Stimulated activated naive CD8-positive, alpha-beta T cell treated with anti-CD3 and anti-CD28 coated beads, Interleukin-15, Interleukin-2, amounts not matched to agents 100 U/mL and 50 U/mL, for 24 hours (primary cell): ENCODE measurements at places on chromosomes 12 and 14.
A peak's percentile ranks its signal among the peaks of the same experiment; 100 is the strongest.

DNA sequence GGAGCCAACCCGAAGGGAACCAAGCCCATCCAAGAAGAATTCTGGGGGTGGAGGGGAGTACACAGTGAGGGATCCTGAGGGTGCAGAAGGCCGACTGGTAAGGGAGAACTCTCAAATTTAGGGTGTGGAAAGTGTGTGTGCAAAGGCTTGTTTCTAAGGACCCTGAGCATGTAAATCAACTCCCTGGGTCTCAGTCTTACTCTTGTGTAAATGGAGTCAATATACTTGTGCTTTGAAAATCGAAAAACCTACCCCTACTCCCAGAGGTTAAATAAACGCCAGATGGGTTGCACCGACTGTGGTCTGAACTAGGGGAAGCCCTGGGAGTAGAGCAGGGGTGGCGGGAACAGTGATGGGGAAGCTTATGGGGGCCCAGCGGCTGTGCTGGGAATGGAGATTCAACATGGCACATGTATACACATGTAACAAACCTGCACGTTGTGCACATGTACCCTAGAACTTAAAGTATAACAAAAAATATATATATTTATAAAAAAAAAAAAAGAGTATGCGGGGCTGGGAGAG, 6.0 kb downstream of the B4GALNT1 start:
- DNase-seq: no peak

GRCh38 chr14:70032447-70032846, 153.2 kb downstream of the SMOC1 start:
- no peak for DNase-seq

DNA sequence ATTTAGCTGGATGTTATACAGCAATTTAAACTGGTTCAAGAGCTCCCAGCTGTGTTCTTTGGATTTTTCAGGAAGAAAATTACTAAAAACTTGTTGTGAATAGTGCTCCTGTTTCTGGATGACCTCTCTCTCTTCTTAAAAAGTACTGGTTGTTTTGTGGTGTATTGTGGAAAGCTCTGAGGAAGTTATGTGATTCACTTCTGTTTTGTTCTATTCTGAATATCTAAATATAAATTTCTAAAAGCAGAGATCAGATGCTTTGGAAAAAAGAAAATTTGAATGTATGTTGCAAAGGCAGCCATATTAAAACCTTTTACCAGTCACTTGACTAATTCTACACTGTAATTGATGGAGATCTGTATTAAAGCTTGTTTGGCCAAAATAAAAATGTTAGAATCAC, 3.4 kb upstream of the C3AR1 start:
- no peak for DNase-seq

DNA sequence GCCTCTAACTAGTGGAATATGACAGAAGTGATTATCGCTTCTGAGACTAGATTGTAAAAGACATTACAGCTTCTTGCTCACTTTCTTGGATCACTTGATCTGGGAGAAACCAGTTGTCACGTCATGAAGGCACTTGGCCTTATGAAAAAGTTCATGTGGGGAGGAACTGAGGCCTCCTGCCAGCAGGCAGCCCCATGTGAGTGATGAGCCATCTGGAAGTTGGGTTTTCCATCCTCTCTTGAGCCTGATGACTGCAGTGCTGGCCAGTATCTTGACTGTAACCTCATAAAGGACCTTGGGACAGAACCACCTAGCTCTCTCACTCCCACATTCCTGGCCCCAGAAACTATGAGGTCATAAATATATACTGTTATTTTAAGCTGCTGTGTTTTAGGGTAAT, 28.0 kb downstream of the TTLL5 start:
- DNase-seq: no peak

DNA sequence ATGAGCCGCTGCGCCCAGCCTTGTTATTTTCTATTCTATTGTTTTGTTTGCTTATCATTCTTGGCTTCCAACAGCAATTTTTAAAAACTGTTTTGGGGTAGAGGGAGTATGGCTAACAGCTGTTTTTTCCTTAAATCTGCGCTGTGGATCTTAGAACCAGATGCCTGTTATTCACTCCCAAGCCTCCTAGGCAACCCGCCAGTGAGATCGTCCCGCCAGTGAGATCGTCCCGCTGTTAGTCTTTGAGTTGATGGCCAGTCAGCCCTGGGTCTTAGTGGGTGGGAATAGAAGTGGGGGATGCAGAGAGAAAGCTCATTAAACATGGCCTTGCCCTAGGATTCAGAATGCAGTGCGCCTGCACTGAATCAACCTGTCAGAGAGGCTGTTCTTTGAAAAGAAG, 67.3 kb upstream of the BICD1 start:
- no peak for DNase-seq

DNA sequence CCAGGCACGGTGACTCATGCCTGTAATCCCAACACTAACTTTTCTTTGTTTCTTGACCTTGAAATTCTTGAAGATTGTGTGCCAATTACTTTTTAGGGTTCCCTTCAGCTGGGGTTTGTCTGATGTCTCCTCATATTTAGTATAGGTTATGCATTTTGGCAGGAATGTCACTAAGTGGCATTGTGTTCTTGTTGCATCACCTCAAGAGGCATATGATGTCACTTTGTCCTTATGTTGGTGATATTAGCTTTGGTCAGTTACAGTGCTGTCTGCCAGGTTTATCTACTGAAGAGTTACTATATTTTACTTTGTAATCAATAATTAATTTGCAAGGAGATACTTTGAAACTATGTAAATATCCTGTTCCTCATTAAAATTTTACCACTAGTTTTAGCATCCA, 61.0 kb upstream of the BTG1 start:
- no peak for DNase-seq

DNA sequence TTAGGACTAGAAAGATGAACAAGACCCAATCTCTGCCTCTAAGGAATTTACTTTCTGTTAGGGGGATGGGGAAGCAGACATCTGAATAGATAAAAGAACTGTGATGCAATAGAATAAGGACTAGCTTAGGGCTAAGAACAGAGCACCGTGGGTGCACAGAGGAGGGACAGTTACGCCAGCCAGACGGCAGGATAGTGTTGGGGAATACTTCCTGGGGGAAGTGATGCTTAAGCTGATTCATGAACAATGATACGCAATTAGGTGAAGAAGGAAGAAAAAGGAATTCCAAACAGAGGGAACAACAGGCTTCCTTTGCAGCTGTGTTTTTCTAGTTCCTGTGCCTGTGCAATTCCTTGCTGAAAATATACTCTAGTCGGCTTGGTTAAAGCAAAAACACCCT, 501.1 kb downstream of the APAF1 start:
- DNase-seq: no peak

DNA sequence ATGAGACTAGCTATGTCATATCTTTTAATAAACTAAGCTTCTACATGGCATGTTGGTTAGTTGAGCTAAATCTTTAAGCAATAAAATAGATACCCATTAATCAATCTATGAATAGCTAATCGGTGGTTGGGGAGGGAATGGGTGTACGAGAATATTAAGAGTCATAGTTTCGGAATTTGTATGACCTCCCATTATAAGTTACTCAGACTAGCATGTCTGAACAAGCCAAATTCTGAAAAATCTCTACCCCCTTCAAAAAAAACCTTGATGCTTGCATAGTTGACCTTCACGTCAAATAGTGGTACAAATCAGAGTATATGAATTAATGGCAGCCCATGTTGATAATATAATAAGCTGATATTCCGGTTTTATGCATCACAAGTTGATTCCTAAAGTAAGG, 60.0 kb downstream of the PLEKHG7 start:
- DNase-seq: no peak

- DNase-seq: no peak
Observed at GRCh38 chr14:42673963-42674362, 1067.3 kb downstream of the LRFN5 start.

DNA sequence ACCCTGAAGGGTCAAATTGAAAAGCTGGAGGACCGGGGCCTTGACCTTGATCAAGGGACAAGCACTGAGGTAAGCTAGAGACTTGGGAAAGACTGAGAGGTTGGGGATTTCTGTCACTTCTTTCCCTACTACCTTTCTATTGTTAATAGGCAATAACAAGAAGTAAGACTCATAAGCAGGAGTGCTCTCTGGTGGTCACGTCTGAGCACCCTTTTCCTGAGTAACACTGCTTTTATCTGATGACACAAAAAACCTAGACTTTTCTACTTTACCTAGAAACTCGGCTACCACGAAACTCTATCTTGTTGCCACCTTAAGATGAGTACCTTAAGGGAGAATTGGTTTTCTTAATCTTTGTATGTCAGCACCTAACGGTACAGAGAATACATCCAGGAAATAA, 35.5 kb upstream of the PPFIBP1 start:
- no peak for DNase-seq

DNA sequence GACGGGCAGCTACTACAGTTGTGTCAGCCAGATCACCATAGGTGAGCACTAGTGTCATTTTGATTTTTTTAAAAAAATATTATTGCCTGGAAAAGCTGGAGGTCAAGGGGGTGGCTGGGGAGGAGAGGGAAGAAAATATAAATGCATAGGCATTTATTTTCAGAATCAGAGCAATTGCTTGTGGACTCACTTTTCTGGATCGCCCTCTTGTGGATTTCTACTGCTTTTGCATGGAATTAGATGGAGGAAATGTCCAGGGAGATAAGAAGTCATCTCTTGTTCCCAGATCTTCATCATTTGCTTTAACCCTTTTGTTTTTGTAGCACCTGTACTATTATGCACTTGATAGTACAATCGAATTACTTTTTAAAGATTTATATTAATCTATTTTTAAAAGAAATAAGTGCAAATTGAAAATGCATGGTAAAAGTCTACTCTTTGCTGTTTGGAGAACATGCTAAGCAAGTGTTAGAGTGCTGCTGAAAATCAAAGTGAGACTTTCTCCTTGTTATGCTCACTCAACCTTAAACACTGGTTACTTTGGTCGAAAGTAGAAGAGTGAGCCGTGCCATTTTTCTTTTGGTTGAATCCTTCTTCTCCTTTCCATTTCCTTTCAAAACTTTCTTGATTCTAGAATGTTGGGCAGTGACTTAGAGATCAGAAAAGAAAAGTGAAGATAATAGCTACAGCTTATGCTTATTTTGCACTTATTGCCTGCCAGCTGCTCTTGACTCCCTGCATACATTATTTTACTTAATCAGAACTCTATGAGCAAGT, 60.6 kb upstream of the ANO4 start:
- DNase-seq: no peak

- no peak for DNase-seq
Observed at GRCh38 chr12:131948166-131948712, 1.5 kb upstream of the EP400 start.

DNA sequence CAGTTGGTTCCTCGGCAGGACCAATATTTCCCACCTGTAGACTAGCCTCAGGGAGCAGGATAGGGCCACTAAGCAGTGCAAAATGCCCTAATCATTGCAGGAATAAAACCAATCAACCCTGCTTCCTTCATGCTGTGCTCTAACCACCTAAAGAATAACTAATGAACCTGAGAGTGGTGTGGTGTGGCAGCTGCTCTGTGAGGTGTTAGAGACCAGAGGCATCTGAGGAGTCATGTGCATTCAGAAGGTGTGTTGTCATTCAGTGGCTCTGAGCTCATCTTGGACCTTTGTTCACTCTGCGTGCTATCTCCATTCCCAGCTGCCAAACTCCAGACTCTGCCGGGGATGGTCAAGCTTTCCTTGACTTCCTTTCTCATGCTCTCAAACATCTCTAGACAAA, 136.7 kb upstream of the EGLN3 start:
- no peak for DNase-seq

GRCh38 chr14:95489214-95490137, 27.0 kb downstream of the SYNE3 start:
- no peak for DNase-seq

GRCh38 chr12:106682594-106683234, 91.8 kb upstream of the RIC8B start:
- DNase-seq: no peak

DNA sequence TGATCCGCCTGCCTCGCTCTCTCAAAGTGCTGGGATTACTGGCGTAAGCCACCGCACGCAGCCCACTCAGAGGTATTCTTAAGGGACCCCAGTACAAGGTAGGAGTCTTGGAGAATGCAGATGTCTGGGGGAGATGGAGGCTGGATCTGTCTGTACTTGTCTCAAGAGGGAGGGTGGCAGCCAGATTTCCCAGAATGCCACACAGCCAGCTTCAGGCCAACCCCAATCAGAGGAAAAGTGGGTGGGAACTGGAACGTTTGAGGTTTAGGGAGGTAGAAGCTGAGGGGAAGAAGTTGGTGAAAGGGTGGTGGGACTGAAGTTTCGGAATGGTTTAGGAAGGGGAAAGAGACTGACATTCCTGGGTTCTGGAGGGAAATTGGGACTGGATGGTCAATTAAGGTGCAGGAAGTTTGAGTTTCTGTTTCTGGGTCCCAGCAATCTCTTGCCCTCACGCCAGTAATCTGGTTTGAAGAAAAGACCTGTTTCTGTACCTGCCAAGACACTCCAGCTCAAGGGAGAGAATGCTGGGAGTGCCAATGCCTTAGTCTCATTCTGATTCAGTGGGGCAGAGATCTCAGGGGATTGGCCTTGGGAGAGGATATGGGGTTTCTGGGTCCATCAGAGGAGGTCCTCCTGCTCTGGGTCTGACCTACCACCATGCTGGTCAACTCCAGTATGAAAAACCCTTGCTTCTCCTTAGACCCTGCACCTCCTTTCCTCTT, 8.1 kb upstream of the ZNF385A start:
- DNase-seq: no peak

DNA sequence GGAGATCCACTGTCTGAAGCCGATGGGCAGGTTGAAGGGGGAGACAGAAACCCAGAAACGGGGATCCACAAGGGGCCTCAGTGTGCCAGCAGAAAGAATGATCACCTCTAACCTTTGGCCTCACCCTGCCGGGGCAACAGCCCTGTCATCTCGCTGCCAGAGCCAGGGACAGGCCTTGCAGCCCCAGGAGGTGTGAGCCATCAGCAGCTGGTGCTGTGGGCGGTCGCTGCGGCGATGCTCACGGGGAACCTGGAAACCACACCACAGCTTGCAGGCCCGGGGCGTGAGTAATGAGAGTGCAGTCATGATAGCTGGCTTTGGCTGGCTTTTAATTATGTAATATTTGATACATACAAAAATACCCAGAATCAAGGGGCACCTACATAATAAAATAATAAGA, 4.7 kb upstream of the TTC7B start:
- DNase-seq: peak; percentile 79

- no peak for DNase-seq
Observed at GRCh38 chr12:45517381-45517780, 212.1 kb upstream of the ARID2 start.

- no peak for DNase-seq
Observed at GRCh38 chr12:16062611-16063010, 151.5 kb downstream of the DERA start.

DNA sequence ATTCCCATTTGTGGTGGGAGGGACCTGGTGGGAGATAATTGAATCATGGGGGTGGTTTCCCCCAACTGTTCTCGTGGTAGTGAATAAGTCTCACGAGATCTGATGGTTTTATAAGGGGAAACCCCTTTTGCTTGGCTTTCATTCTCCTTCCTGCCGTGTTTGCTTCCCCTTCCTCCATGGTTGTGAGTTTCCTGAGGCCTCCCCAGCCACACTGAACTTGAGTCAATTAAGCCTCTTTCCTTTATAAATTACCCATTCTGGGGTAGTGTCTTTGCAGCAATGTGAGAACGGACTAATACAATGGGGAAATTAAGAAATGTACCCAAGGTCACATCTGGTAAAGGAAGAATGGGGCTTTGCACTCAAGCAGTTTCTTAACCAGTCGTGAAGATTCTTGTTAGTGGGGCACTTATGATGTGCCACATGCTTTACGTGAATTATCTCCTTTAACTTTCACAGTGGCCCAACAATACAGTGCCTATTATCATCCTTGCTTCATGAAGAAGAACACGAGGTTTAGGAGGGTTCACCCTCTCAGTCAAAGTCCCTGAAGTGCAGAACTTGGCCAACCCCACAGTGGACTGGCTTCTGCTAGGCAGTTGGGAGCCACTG, 234.3 kb downstream of the EFCAB11 start:
- no peak for DNase-seq

- DNase-seq: peak; percentile 11
Observed at GRCh38 chr12:49131894-49132461, 783 bp upstream of the TUBA1B start.
